ENCODE measurements at places on chromosomes 11 and 22.
A peak's percentile ranks its signal among the peaks of the same experiment; 100 is the strongest.

GRCh38 chr22:26318975-26319374, 110.1 kb upstream of the ASPHD2 start:
- no peak for DNase-seq

DNA sequence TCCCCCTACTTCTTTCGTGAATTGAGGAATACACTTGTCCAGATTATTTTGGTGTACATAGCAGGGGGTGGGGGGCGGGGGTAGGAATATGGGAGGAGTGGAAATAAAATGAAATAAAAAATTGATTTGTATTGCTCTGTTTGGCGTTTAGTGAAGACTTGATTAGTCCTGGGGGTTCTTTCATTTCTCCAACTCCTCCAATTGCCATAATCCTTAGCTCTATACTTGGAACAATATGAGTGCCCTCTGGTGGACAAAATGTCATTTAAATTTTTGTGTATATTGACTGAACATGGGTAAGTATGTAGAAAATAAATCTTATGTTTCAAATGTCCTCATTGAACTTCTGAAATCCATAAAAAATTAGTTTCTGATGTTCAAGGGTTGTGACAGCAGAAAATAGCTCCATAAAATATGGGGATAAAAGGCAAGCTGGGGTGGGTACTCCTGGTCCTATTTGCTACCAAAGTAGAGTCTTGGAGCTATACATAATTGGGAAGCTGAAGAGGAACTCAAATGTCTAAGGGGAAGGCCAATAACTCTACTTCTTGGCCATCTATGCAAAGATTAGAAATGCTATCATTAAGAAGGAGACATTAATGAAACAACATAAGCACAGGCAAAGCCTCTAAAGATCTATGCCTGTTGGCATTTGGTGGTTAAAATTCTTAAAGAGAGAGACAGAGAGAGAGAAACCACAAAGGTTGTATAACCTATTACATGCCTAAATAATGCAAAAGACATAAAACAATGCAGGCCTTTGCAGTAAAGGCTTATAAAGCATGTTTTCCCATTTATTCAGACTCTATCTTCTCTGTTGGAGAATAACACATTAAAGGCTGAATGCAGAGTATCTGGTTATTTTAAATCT, 421.6 kb downstream of the METTL15 start:
- DNase-seq: peak; percentile 2

- DNase-seq: no peak
Measured at GRCh38 chr11:102111787-102112508, 1.7 kb downstream of the YAP1 start.

DNA sequence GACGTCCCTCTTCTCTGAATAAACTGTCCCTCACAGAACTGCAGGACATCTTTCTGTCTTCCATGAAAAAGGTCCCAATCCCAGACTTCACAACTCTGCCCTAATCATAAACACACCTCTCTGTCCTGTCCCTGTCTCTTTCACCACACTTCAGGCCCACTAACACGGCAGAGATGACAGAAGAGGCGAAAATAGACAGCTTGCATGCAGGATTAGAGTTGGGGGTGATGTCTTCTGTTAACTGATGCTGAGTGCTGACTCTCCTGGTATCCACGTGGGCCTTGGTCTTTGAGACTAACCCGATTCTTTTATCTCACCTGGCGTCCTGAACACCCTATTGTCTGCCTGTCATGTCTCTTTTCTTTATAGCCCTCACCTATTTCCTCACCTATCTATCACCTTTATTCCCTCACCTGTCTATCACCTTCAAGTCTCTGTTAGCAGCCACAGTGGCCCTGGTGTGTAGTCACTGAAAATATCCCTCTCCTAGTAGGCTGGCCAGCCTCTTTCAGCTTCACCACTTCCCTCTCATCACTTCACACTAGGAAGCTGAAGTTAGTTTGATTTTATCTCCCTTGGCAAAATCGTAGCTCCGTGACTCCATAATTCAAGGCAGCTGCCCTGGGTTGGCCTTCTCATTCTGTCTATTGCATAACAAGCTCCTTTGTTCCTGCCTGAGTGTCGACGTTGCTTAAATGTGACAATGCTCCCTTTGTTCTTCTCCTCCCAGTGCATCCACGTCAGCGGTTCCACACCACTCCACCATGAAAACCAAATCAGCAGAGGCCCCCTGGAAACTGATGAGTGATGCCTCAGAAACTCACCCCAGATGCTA, 30.6 kb upstream of the DRD2 start:
- DNase-seq: no peak

DNA sequence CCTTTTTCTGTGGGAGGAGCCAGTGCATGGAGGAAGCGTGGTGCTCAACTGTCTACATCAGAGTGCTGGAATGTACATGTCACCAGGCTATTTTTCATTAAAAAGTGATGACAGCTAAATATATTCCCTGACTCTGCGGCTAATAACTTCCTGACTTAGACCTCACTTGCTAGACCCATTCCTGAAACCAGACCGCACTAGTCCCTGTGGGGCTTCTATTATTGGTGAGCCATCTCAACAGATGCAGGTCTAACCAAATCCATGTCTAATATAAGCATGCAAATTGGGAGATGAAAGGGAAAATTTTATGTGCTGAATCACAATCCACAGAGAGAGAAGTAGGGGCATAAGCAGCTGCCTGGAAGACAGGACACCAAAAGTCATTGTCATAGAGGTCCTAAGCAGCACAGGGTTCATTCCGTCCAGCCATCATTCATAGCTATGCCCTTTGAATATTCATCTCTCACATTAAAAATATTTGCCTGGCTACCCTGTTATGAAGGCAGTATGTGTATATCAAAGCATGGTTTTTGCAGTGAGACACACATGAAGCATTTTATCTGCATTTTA, 110.9 kb upstream of the BLID start:
- DNase-seq: no peak

- DNase-seq: no peak
Measured at GRCh38 chr11:14435717-14436512, 63.7 kb downstream of the COPB1 start.

DNA sequence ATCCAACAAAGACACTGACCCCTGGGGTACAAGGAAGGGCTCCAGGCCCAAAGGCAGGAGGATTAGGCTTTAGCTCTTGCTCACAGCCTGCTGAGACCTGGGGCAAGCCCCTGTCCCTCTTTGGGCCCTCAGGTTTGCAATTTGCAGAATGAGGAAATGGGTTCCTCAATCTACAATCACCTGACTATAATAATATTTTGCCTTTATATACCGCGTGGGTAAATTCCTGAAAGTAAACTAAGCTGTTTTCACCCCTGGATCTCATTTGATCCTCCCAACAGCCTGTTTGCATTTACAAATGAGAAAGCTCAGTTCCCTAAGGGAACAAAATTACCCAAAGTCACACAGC, 797 bp downstream of the STARD10 start:
- no peak for DNase-seq

DNA sequence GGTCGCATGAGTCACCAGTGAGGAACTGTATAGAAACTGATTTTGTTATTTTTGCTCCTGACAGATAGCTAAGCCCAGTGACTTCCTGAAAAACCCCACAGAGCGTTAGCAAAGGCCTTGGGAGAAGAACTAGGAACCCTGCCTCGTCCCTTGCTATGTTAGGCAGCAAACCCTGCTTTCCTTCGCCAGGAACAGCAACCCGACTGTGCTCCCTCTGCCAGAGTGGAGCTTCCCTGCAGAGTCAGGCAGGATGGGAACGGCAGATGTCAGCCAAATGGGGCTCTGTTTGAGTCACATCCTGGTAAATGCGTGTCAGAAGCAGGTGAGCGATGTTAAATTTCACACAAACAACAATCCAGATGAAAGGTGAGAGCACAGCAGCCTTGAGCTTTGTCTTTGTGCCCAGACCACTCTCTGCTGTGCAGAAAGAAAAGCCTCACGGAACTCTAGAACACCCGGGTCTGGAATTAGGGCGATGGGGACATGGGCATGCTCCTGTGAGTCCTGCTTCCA, 186.6 kb downstream of the ADAMTS15 start:
- DNase-seq: no peak

GRCh38 chr11:64369440-64370421, 10.8 kb downstream of the RPS6KA4 start:
- DNase-seq: no peak

DNA sequence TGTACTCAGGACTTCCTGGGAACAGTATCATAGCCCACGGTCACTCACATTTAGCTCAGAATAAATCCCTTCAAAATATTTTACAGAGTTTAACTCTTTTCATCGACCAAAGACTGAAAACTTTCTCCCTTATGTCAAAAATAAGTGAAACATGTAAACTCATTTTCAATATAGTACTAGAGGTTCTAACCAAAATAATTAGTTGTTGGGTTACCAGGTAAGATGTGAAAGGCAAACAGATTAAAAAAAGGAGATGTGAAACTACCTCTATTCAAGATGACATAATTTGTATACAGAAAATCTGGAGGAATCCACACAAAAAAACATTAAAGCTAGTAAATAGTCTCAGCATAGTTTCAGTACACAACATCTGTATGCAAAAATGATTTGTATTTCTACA, 20.3 kb downstream of the XKR3 start:
- no peak for DNase-seq

- DNase-seq: no peak
Measured at GRCh38 chr11:2750101-2750681, 50.4 kb upstream of the KCNQ1OT1 start.

DNA sequence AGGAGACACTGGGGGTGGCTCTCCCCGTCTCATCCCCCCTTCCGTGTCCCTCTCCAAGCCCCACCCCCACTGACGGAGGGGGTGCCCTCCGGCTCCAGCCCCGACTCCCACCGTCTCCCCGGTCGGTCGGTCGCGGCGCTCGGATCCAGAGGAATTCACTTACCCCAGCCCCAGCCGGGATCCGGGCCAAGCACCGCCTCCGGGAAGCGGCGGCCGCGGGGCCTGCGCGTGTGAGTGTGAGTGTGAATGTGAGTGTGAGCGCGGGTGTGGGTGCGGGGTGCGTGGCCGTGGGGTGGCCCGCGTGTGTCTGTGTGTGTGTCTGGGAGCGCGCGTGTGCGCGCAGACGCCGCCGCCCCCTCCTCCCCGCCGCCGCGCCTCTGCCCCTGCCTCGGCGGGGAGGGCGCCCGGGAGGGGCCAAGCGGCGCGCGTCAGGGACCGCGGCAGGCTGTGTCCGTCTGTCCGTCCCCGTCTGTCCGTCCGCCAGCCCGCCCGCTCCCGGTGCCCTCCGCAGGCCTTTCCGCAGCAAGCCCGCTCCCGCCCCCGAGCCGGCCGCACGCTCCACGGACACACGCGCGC, at the start of gene ELFN2:
Gene ELFN2 (minus strand): TSS at position 345 of the 576 bp plus-strand sequence. CDS start 51,945 bp downstream, outside the sequence.
- no peak for DNase-seq

DNA sequence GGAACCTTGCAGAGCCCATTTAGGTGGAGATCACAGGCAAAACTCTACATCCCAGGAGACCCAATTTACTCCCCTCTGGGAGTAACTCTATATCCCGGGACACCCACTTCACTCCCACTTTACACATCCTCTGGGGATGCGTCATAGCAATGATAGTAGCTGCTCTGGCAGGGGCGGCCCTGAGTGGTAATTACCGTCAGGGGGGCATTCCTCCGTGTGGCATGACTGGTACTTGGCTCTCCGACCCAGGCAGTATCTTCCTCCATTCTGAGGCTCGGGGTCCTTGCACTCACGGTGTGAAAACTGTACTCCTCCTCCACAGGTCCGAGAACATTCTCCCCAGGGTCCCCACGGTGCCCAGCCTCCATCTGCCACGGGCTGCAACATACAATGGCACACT, 17.2 kb downstream of the ADAMTS8 start:
- DNase-seq: no peak

GRCh38 chr11:121415856-121416255, 36.3 kb upstream of the SORL1 start:
- DNase-seq: no peak

DNA sequence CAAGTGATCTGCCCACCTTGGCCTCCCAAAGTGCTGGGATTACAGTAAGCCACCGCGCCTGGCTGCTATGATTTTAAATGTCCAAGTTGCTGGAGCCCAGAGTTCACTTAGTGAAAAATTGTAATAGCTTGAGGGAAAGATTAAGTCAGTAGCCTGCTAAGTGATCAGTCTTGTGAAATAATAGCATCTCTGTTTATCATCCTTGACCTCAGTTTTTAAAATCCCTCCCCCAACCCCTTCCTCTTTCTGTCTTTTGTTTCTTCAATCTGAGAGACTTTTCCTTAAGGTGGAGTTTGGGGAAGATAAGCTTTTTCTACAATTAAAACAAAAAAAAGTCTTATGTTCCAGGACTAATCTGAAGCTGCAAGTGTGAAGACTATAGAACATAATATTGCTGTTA, 6.4 kb downstream of the HIPK3 start:
- DNase-seq: no peak

GRCh38 chr22:34068001-34068400, 147.7 kb upstream of the LARGE1 start:
- no peak for DNase-seq

- no peak for DNase-seq
Measured at GRCh38 chr11:1387961-1388762, 1.6 kb upstream of the BRSK2 start.
